ENCODE measurements at places on chromosomes 6 and 20.

DNA sequence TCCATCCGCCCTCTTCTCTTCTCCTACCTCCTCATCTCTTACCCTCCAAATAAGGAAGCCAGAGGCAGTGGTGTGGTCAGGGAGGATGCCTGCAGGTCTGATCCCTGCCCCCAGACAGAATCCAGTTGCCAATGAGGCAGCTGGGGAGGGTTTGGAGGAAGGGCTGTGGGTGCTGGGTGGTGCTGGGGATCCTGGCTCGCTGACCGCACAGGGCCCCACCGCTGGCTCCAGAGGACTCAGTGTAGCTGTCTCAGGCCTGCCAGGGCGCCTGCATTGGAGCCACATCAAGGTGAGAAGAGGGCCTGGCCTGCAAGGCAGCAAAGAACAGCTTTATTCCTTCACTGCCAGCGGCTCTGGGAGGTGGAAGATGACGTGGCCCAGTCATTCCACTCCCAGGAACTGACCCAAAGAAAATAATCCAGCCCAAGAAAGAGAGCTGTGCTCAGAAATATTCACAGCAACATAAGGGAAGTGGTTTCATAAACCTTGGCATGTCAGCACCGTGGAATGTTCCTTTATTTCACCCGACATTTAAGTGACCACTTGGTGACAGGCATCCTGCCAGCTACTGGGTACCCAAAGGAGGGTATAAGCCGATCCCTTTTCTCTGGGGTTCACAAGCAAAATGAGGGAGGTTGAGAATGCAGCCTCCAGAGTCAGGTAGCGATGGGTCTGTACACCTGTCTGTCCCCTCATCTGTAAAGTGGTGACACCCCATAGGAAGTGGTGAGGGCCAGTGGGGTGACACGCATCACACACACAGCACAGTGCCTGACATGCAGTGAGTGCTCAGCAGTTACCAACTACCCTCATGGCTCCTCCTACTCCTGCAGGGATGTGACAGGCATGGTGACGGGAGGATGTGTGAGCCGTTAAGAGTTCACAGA lies 125.1 kb downstream of the SNX5 start:
- DNase-seq: no peak

DNA sequence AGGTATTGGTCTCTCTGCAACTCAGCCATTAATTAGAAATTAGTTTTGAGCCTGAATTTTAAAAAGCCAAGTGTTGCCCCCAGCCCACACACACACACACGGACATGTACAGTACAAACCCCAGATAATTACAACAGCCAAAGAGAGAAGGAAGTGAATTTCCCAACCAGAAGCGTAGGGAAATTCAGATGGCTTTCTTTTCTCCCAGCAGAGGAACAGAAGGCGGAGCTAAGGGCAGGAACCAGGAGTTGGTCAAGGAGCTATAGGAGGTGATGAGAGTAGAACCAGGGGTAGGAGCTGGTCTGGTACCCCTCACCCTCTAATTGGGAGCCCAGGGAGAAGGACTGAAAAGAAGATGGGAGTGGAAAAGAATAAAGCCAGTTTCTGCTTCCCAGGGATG lies 3.9 kb upstream of the ZBTB9 start:
- no peak for DNase-seq

- no peak for DNase-seq
Observed at GRCh38 chr6:125814481-125814880, 23.7 kb downstream of the NCOA7 start.

DNA sequence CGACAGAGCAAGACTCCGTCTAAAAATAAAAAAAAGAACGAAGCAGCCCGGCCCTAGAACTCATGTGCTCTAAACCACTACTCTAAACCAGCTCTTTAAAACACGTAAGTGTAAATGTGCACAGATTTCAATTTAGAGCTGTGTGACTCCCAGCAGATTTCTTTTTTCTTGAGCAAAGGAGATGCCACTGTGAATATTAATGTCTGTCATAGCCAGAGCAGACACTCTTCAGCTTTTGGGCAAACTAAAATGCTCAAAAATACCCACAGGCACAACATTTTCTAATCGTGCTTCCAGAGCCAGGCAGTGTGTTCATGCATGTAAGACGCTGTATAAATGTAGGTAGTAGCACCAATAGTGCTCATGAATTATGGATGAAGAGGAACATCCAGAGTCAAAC lies 218.9 kb upstream of the PLCB4 start:
- DNase-seq: no peak

- DNase-seq: no peak
Observed at GRCh38 chr20:48282591-48283228, 497.4 kb upstream of the SULF2 start.

DNA sequence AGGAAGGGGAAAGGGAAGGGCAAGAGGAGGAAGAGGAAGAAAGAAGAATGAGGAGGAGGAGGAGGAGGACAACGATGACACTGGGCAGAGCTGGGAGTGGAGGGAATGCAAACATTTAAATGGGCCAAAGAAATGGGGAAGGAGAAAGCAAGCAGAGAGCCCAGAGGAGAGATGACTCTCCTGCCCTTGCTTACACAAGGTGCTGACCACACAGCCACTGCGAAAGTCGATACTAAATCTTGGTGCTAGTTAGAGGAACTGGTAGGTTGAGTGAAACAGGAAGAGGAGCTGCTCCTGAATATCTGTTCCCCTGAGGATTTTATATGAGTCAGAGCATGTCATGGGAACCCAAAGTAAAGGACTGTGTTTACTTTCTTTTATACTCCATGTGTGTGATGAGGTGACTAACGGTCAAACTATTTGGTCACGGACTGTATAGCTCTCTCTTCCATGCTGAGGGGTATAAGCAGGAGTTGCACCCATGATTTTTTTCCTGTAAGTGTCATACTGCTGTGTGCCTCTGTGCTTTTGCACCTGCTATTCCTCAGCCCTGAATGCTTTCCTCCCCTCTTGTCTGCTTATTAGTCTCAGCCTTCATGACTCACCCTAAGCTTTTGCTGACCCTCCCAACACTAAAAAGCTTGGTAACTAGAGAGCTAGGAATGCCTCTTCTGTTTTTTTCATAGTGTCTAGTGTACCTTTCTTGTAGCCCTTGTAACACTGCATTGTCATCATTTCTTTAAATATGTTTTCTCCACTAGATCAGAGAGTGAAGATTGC lies 9.5 kb upstream of the PAQR8 start:
- peak; percentile 80 for DNase-seq

GRCh38 chr20:24546232-24546892 lies 76.9 kb downstream of the SYNDIG1 start:
- DNase-seq: no peak

- DNase-seq: no peak
Observed at GRCh38 chr6:74114428-74114827, 418.4 kb downstream of the CD109 start.

- no peak for DNase-seq
Observed at GRCh38 chr6:50884364-50884763, 65.7 kb downstream of the TFAP2B start.

- DNase-seq: peak; percentile 47
Observed at GRCh38 chr6:36907781-36908180, 22.0 kb downstream of the C6orf89 start.

DNA sequence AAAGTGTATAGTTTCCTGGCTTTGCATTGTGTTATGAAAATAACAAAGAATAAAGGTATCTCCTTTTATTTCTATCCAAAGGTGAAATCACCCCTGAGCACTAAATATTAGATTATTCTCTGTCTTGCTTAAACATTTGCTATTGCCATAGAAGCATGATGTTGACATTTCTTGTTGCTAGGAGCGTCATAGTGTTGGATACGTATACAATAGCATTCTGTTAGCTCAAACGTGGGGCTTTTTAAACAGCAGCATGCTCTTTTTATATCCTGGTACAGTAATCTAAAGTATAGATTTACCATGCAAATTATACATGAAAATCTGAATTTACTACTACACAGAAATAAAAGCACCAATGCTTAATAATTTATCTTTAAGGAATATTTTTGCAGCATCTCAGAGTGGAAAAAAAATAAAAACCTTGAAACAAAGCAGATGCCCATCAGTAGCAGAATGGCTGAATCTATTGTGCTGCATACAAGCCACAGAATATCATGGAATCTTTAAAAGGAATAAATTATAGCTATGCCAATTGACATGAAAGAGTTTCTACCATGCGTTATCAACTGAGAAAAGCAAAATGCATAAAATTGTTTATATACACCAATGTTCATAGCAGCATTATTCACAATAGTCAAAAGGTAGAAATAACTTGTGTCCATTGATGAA lies 9.6 kb upstream of the HSF2 start:
- no peak for DNase-seq

DNA sequence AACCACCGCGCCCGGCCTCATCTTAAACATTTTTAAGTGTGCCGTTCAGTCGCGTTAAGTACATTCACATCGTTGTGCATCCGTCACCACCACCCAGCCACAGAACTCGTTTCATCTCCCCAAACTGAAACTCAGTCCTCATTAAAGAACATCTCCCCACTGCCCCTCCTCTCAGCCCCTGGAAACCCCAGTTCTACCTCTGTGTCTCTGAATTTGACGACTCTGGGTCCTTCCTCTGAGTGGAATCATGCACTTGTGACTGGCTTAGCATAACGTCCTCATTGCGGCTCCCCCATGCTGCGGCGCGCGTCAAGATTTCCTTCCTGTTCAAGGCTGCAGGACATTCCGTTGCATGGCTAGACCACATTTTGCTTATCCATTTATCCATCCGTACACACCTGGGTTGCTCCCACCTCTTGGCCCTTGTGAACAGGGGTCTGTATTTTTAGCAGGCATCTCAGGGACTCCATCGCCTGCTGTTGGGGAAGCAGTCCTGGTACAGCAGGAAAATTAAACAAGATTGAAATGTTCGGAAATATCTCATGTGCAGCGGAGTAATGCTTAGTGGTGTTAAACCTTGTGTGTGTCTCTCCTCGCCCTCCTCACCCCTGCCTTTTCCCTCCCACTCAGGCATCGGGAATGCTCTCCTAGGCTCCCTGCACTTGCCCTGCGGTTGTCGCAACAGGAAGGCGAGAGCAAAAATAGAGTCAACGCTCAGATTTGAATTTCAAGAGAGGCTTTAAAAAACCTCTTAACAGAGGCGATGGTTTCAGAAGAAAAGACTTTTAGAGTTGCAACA lies 127.9 kb downstream of the PXDC1 start:
- DNase-seq: no peak

GRCh38 chr20:56949318-56949717 lies 317.1 kb downstream of the BMP7 start:
- DNase-seq: no peak

DNA sequence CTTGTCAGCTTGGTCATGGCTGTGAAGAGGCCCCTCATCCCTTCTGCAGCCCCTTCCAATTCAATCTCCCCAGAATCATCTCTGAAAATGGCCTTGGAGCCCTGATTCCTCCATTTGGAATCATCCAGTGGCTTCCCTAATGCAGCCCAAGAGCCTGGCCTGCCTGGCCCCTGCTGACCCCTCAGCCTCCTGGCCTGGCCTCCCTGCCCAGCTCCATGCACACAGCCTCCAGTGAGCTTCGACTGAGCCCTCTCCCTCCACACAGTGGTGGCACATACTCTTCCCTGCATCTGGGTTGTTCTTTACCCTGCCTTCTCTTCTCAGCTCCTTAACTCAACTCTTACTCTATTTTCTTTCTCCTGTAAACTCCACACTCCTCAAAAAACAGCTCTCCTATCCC lies 120.9 kb downstream of the ANKRD60 start:
- no peak for DNase-seq

GRCh38 chr20:63215101-63216040 lies 560 bp downstream of the YTHDF1 start:
- DNase-seq: peak; percentile 76

GRCh38 chr6:56106231-56106630 lies 141.1 kb downstream of the COL21A1 start:
- no peak for DNase-seq

DNA sequence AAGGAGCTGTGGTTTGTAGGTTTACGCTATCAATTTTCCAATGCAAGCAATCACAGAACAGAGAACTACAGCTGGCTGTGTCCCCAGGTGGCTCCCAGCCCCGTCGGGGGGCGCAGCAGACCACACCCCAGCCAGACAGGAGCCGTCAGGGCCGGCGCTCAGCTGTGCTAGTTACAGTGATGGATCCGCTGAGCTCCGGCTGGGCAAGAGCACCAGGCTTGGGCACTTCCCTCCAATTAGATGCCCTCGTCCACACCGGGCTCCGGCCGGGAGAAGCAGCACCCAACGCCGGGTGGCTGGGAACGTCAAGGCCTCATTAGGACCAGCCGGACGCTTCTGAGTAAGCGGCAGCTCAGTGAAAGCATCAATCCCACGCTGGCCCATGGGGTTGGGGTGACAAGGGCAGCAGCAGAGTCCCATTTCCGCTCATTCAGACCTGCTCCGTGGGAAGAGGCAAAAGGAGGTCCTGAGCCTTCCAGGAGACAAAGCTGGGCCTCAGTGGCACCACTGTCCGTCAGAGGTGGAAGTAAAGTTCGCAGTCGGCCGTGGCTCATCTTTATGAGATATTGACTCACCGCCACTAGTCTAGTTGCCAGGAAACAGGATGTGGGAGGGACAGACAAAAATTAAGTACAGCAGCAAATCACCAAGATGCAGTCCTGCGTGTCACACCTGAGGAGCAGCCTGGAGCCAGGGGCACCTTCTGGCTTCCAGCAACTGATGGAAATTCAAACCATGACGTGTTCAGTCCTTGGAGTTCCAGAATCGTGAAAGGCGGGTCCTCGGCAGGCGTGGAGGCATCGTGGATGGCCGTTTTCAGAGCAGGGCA lies 164.1 kb downstream of the TAF4 start:
- DNase-seq: no peak

DNA sequence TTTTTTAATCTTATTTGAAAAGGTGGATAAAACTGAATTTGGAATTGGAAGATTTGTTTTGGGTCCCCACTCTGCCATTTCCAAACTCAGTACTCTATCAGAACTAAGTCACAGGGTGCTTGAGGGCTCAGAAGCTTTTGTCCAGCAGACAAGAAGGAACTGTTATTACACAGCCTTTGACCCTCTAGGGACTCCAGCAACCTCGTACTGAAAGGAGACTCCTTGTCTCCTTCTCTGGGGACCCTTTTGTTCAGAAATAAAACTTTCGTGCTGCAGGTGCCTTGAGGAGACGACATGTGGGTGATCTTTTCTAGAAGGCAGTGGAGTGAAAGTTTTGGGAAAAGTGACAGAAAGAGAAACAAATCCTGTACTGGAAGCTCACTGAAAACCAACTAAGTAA lies 7.4 kb upstream of the POLR1H start:
- DNase-seq: no peak

DNA sequence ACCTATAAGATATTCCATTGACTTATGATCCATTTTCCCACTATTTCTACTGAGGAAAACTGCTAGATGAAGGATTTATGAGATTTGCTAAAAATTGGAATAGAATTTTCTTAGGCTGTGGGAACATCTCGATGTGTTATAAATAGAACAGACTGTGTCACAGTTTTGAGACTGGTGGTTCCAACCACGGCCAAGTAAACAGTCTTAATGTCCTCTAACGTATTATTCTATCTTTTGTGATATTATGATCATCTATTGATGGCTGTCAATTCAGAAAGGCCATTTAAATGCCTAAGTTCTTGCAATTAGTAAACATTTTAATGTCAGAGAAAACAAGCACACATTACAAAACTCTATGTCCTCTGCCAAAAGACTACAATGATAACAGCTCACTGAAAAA lies 71.5 kb upstream of the PLN start:
- no peak for DNase-seq

DNA sequence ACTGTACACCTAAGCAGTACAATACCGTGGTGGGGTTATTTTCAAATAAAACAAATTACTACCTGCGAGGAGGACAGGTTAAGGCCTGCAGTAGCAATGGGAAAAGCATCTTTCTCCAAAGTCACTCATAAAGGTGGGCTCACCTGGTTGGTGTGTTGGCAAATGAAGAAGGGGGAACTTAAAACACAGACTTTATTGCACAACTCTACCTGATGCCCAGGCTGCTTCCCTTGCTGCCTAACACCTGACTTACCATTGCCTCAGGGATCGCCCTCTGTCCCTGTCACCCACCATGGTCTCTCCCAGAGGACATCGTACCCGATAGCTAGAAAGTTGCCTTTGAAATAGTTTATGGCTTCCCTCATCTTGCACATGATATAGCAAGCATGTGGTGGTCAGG lies 53.6 kb downstream of the GNAS start:
- no peak for DNase-seq
